ENCODE measurements at places on chromosomes 5 and 9. TPM values are rescaled to one million over a fixed set of nuclear protein-coding genes. Genes with fewer than 3 reads are reported as not detected.

ABLIM3 gene
- 70.9 TPM for total RNA-seq

- no peak for DNase-seq
- H3K4me1 ChIP-seq: no peaks in the 10 kb centered on the region
- H3K36me3 ChIP-seq: peaks cover 16% of the 10 kb centered on the region
These were observed 53.7 kb downstream of the TLE1 start for GRCh38 chr9:81635521-81636254.

DNA sequence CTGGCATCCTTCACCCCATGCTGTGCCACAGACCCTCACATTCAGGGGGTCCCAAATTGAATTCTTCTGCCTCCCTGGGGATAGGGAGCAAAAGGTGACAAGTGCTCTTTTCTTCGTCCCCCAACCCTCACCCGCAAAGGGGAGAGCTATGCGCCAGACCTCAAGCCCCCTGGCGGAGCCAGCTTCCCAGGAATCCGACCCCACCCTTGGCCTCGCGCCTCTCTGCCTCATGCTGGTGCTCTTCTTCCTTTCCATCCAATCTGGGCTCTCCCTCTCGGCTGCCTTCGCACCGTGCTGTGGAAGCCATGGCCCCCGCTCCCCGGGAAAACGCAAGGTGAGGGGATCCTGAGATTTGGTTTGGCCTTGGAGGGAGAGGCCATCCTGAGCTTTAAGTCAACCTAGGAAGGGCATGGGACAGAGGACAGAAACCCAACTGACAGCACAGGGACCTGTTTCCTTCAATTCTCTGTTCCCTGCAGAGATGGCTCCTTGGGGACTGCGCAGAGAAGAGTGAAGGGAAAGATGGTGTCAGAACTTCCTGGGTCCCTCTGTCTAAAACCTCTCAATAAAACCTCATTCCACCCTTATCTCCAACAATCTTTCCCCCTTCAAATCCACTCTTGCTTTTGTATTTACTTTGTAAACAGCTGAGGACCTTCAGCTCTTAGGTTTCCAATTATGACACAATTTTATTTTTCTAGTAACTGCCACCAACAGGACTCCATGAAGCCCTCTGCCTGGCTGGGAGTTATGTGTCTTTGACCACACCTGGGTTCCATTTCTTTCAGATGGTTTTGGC is 36.3 kb upstream of the CRB2 start:
- peaks cover 20% of the 10 kb centered on the region for H3K4me1 ChIP-seq
- peaks cover 14% of the 10 kb centered on the region for H3K27me3 ChIP-seq
- H3K36me3 ChIP-seq: no peaks in the 10 kb centered on the region
- H3K4me3 ChIP-seq: no peak overlapping the region
- no peak overlapping the region for H3K27ac ChIP-seq

GRCh38 chr5:54556141-54556540 is 38.6 kb downstream of the SNX18 start:
- no peaks in the 10 kb centered on the region for H3K36me3 ChIP-seq
- H3K27me3 ChIP-seq: no peaks in the 10 kb centered on the region
- peaks cover 17% of the 10 kb centered on the region for H3K4me1 ChIP-seq
- no peak overlapping the region for H3K27ac ChIP-seq

DNA sequence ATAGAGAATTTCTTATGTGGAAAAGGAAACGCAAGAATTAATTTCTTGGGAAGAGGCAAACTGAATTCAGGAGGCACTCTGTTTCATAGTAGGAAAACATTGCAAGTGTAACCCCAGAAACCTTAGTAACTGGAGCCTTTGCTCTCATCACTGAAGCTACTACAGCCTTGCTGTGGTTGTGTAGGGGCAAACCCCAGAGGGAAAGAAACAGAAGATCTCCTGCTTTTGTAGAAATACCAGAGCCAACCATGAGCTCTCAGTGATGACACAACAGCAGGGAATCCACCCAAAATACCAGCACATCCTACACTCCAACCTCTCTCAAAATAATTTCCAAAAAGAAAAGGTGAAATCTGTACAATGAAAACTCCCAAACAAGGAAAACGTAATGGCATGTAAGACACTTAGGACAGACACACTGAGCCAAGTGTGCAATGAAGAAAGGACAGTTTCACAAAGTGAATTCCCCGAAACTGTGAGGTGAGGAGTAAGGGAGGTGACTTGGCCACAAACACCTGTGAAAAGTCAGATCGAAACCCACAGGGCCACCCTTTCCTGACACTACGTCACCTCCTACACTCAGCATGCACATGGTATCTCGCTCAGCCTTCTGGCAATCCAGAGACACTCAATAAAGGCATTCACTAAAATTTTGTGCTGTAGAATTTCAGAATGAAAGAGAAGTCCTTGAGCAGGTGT is 8.5 kb upstream of the ACSL6 start:
- H3K36me3 ChIP-seq: no peaks in the 10 kb centered on the region
- peaks cover 65% of the 10 kb centered on the region for H3K27me3 ChIP-seq
- H3K4me3 ChIP-seq: no peak overlapping the region
- DNase-seq: no peak
